ENCODE measurements at places on chromosomes 16 and 17. TPM values are rescaled to one million over a fixed set of nuclear protein-coding genes. Genes with fewer than 3 reads are reported as not detected.

Gene ORC6
- 11.9 TPM for total RNA-seq

Gene CDK5R1
- total RNA-seq = 250 TPM

Gene COQ9
- 51.0 TPM for total RNA-seq

Gene HS3ST3B1
- total RNA-seq = 0.94 TPM

Gene KRTAP2-2
- not detected for total RNA-seq

Gene IGFBP4
- 7.8 TPM for total RNA-seq

Gene TP53
- 15.3 TPM for total RNA-seq

Gene SNX20
- total RNA-seq = not detected

Gene SCNN1G
- total RNA-seq = 0.63 TPM

Gene DCAKD
- 65.4 TPM for total RNA-seq

Gene SP6
- total RNA-seq = not detected

Gene SLC6A2
- total RNA-seq = not detected

Gene SLC13A2
- not detected for total RNA-seq

Gene TIMM22
- 11.9 TPM for total RNA-seq

Gene CDK3
- 3.1 TPM for total RNA-seq

Gene SMARCD2
- total RNA-seq = 16.6 TPM

Gene ASGR2
- not detected for total RNA-seq

Gene GFAP
- 365 TPM for total RNA-seq

Gene GRN
- total RNA-seq = 53.5 TPM

Gene RHBDL1
- total RNA-seq = 1.6 TPM

Gene KRTAP9-4
- total RNA-seq = not detected

Gene HEXIM2
- total RNA-seq = 7.5 TPM

Gene BCKDK
- total RNA-seq = 21.6 TPM

Gene YBX2
- 2.5 TPM for total RNA-seq

Gene AOC2
- total RNA-seq = 2.5 TPM

Gene PAQR4
- 20.3 TPM for total RNA-seq

Gene ZFPM1
- total RNA-seq = 2.2 TPM

Gene ACSM2A
- total RNA-seq = not detected

Gene EVPLL
- total RNA-seq = not detected

Gene CDRT4
- 45.1 TPM for total RNA-seq

Gene TAX1BP3
- total RNA-seq = 31.3 TPM

Gene GRAPL
- total RNA-seq = 5.0 TPM

Gene EIF1
- 110 TPM for total RNA-seq

Gene TMC8
- 2.5 TPM for total RNA-seq

Gene IL17C
- not detected for total RNA-seq

Gene KIF1C
- 21.3 TPM for total RNA-seq

Gene ZNF688
- total RNA-seq = 11.3 TPM

Gene AATF
- total RNA-seq = 21.0 TPM

Gene CBFB
- total RNA-seq = 42.3 TPM

Gene SPNS2
- 16.3 TPM for total RNA-seq

Gene KRT28
- total RNA-seq = not detected

Gene ZNF750
- total RNA-seq = not detected

Gene CMTM2
- not detected for total RNA-seq

Gene TNFRSF17
- 0.63 TPM for total RNA-seq

Gene SPATA32
- total RNA-seq = not detected

Gene TAC4
- total RNA-seq = not detected

Gene HCRT
- not detected for total RNA-seq

Gene WNT9B
- total RNA-seq = not detected

Gene TBX2
- 1.3 TPM for total RNA-seq

Gene NACA2
- total RNA-seq = not detected

Gene EIF3CL
- 116 TPM for total RNA-seq

Gene IL32
- 1.6 TPM for total RNA-seq

Gene PPP1R1B
- total RNA-seq = 16.3 TPM

Gene SPATA22
- total RNA-seq = 1.3 TPM

Gene KAT8
- 49.5 TPM for total RNA-seq

Measured in parietal lobe (tissue), 2 donors.